Uterus (tissue), 4 donors: ENCODE measurements at places on chromosomes 7 and 10. TPM values are rescaled to one million over a fixed set of nuclear protein-coding genes. Genes with fewer than 3 reads are reported as not detected.
A peak's percentile ranks its signal among the peaks of the same experiment; 100 is the strongest.

VWA2 gene
- not detected for total RNA-seq

C10orf62 gene
- total RNA-seq, result not detected

DNA sequence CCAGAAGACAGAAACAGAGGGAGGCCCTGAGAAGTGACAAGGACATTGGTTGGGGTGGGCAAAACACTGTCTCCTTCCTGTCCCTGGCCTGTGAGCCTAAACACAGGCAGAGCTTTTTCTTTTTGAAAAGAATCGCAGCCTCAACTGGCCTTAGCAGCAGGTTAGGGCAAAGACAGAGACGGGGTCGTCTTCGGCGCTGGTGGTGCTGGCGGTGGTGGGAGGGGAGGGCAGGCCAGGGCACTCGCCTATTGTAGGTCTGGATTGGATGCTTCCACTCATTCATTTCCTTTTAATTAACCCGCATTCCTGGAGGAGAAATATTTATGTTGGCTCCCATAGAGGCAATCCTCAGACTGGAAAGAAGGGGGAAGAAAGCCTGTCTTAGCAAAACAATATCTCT, 22.6 kb downstream of the WNT8B start:
- H3K27ac ChIP-seq, result no peak overlapping the region
- H3K4me3 ChIP-seq, result no peak overlapping the region
- H3K27me3 ChIP-seq, result peaks cover 2% of the 10 kb centered on the region
- no peaks in the 10 kb centered on the region for H3K36me3 ChIP-seq
- DNase-seq, result no peak

DNA sequence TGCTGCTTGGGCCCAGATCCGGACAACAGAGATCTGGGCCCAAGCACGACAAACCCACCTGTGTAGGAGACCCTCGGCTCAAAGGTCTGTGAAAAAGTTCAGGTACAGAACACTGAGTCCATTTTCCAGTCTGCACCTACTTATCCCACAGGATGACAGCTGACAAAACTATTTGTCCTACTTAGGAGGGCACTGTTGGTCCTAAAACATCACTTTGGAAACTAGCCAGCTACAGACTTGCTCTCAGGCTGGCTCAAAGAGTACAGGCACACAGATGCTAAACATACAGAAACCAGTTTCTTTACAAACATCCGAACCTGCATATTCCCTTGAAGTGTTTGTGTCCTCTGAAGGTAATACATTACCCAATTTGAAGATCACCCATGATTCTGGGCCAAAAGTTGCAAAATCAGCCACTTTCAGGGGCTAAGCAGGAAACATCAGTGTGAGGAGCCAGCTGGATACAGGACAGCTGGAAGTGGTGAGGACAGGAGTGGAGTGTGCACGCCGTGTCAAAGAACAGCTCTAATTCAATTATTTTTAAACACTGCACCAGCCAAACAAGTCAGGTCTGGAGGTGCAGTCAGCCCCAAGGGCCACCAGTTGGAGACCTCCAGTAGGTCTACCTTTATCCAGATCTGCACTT, 88.5 kb downstream of the NOC3L start:
- H3K4me1 ChIP-seq, result peaks cover 7% of the 10 kb centered on the region
- H3K27ac ChIP-seq, result peak overlapping the region; percentile 65
- no peaks in the 10 kb centered on the region for H3K36me3 ChIP-seq

- no peak overlapping the region for H3K27ac ChIP-seq
- peaks cover 7% of the 10 kb centered on the region for H3K4me1 ChIP-seq
- no peak for DNase-seq
- H3K36me3 ChIP-seq, result no peaks in the 10 kb centered on the region
- no peak overlapping the region for H3K4me3 ChIP-seq
These were observed 221.7 kb downstream of the PLXNA4 start for GRCh38 chr7:132354527-132354926.

GRCh38 chr10:3231951-3232730, 59.6 kb upstream of the PITRM1 start:
- no peaks in the 10 kb centered on the region for H3K27me3 ChIP-seq
- no peak for DNase-seq
- no peaks in the 10 kb centered on the region for H3K36me3 ChIP-seq
- no peak overlapping the region for H3K27ac ChIP-seq

DNA sequence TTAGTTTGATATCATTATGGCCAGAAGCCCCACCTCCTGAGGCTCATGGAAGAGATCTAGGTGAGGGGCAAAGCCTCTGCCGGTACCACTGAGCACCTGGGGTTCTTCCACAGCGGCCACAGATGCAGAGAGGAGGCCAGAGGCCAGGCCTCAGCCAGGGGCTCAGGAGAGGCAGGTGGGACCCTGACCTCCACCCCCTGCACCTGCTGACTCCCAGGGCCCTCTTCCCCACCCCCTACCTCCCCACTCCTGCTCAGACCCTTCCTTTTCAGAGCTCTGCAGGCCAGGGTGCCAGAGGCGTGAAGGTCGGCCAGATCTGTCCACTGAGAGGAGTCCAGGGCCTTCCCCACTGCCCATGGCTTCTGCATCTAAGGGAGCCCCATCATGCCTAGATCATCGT, 178.7 kb upstream of the PPP2R2D start:
- no peaks in the 10 kb centered on the region for H3K36me3 ChIP-seq
- no peak overlapping the region for H3K27ac ChIP-seq
- H3K4me1 ChIP-seq, result peaks cover 5% of the 10 kb centered on the region

DNA sequence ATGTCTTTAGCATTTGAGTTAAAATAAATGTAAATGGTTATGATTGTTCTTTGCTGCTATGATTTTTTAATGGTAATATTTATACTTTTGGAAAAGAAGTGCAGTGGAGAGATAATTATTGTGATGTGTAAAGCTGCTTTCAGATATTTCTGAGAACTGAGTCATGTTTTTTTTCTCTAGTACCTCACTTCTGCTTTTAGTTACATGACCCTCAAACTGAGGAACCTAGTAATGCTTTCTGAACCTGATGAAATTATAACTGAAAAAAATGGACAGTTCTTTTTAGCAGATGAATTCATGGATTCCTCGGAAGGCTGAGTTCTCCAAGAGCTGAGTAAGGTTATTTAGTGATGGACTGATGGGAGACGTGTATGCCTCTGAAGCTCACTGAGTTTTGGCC, 167.8 kb downstream of the CDCA7L start:
- no peaks in the 10 kb centered on the region for H3K27me3 ChIP-seq
- no peak overlapping the region for H3K27ac ChIP-seq
- no peaks in the 10 kb centered on the region for H3K36me3 ChIP-seq
- DNase-seq, result no peak
- no peak overlapping the region for H3K4me3 ChIP-seq

DNA sequence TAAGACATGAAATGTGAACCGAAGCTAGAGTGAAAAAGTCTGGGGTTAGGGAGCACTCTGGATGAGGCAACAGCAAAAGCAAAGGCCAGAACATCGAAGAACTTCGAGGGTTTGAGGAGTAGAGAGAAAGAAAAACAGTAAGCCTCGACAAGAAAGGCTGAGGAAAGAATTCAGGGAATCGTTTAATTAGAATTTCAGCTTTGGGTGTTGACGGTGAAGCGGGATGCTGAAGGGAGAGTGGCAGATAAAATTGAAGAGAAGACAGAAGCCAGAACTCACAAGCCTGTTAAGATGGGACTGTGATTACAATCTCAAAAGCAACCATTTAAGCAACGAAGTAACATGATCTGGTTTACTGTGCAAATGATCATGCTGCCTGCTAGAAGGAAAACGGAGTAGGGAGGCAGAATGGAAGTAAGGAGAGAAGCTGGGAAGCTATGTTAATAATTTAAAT, 2.1 kb downstream of the TRDMT1 start:
- no peaks in the 10 kb centered on the region for H3K27me3 ChIP-seq
- H3K4me3 ChIP-seq, result no peak overlapping the region
- no peak for DNase-seq
- H3K4me1 ChIP-seq, result no peaks in the 10 kb centered on the region

- no peaks in the 10 kb centered on the region for H3K36me3 ChIP-seq
- H3K27ac ChIP-seq, result no peak overlapping the region
- no peak overlapping the region for H3K4me3 ChIP-seq
- no peak for DNase-seq
- H3K4me1 ChIP-seq, result no peaks in the 10 kb centered on the region
- H3K27me3 ChIP-seq, result no peaks in the 10 kb centered on the region
These were observed 52.4 kb upstream of the ADRB1 start for GRCh38 chr10:113991091-113991860.

DNA sequence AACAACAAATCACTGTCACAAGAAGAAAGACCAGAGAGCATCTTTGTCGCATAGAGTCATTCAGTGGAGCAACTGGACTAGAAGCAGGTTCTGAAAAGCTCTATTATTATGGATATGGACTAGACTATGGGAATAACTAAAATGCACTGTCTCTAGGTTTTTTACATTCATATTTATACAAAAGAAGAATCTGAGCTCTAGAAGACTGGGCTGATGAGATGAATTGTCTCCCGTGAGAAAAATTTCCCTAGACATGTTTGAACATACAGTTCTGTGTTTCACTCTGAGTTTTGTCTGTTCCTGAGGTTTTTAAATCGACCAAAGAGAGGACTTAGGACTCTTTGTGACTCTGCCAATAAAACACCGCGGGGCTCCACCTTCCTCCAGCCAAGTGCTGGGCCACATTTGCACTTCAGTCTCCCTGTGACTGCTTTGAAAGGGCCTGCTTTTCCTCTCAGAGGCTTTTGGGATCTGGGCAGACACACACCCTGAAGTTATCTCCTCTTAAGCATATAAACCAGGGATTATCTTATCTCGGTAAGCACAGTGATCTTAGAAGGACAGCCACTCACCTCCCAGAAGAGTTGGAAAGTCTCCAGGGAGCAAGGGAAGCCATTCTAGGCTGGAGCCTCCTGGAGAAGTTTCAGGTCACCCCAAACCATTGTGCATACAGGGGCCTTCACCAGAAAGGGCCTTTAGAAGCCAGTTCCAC, 101.0 kb upstream of the JCAD start:
- H3K4me3 ChIP-seq, result no peak overlapping the region
- no peak for DNase-seq
- no peaks in the 10 kb centered on the region for H3K27me3 ChIP-seq
- H3K4me1 ChIP-seq, result no peaks in the 10 kb centered on the region

DNA sequence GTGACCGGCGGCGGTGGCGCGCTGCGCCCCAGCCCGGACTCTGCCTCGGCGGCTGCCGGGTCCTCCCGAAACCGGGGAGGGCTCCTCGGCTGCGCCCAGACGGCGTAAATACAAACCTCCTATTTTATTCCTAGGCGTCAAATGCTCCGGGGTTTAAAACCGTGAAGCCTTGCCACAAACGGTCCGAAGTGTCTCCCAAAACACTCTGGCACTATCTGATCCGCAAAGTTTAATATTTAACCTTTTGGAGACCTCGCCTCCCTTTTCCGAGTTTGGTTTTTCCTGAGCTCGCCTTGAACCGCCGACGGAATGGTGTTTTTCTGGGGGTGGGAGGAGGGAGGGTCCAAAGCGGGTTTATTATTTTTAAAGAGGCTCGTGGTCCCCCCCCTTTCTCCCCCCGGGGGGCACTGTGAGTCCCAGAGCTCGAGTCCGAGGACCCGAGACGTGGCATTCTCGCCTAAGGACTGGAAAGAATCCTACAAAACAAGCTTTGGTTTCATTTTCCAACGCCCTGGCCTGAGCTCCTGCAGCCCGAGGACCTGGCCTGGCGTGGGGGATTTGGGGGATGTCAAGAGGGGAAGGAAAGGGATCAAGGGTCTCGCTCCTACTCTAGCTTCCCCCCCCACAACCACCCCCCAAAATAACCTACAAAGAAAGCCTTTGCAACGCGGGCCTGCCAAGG, 1.8 kb downstream of the TNRC18 start:
- no peaks in the 10 kb centered on the region for H3K36me3 ChIP-seq
- no peaks in the 10 kb centered on the region for H3K27me3 ChIP-seq

GRCh38 chr10:78349165-78349516, 315.5 kb downstream of the RPS24 start:
- H3K36me3 ChIP-seq, result no peaks in the 10 kb centered on the region
- H3K4me3 ChIP-seq, result no peak overlapping the region
- H3K4me1 ChIP-seq, result no peaks in the 10 kb centered on the region
- H3K27ac ChIP-seq, result no peak overlapping the region

GRCh38 chr7:54986716-54987115, 32.1 kb upstream of the EGFR start:
- no peak overlapping the region for H3K27ac ChIP-seq
- no peaks in the 10 kb centered on the region for H3K36me3 ChIP-seq
- no peak for DNase-seq
- H3K4me1 ChIP-seq, result no peaks in the 10 kb centered on the region
- no peaks in the 10 kb centered on the region for H3K27me3 ChIP-seq
- no peak overlapping the region for H3K4me3 ChIP-seq

- no peaks in the 10 kb centered on the region for H3K36me3 ChIP-seq
- H3K27ac ChIP-seq, result no peak within 1 kb of the TSS
- H3K4me3 ChIP-seq, result peak within 1 kb of the TSS; percentile 20
- no peaks in the 10 kb centered on the region for H3K27me3 ChIP-seq
- DNase-seq, result no peak
These were observed at the start of gene RAPGEF5 for GRCh38 chr7:22356701-22357310. RAPGEF5 (minus strand) TSS chr7:22357154; CDS start chr7:22357060, 94 bp downstream.

GRCh38 chr10:122911889-122912484, 1.6 kb downstream of the FAM24A start:
- H3K27me3 ChIP-seq, result no peaks in the 10 kb centered on the region
- H3K36me3 ChIP-seq, result no peaks in the 10 kb centered on the region
- H3K4me3 ChIP-seq, result no peak overlapping the region
- no peak overlapping the region for H3K27ac ChIP-seq
- no peaks in the 10 kb centered on the region for H3K4me1 ChIP-seq

GRCh38 chr10:103671126-103671895, 177.8 kb downstream of the NEURL1 start:
- H3K36me3 ChIP-seq, result no peaks in the 10 kb centered on the region
- H3K27me3 ChIP-seq, result no peaks in the 10 kb centered on the region

DNA sequence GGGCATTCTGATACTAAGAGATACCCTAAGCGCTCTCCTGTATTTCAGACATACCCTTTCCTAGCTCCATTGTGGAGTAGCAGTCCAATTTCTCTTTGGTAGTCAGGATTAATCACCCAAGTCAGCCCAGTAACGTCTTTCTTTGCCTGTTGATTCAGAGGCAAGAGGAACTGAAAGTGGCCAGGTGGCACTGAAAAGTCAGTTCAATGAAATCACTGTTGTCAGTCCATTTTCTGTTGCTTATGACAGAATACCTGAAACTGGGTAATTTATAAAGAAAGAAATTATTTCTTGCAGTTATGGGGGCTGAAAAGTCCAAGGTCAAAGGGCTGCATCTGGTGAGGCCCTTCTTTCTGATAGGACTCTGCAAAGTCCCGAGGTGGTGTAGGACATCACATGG, 40.2 kb downstream of the ANKRD61 start:
- no peaks in the 10 kb centered on the region for H3K36me3 ChIP-seq
- H3K27me3 ChIP-seq, result no peaks in the 10 kb centered on the region
- no peak for DNase-seq

- no peaks in the 10 kb centered on the region for H3K27me3 ChIP-seq
- no peak overlapping the region for H3K27ac ChIP-seq
- H3K4me3 ChIP-seq, result no peak overlapping the region
- DNase-seq, result no peak
These were observed 96.5 kb downstream of the CACNB2 start for GRCh38 chr10:18236756-18237155.

DNA sequence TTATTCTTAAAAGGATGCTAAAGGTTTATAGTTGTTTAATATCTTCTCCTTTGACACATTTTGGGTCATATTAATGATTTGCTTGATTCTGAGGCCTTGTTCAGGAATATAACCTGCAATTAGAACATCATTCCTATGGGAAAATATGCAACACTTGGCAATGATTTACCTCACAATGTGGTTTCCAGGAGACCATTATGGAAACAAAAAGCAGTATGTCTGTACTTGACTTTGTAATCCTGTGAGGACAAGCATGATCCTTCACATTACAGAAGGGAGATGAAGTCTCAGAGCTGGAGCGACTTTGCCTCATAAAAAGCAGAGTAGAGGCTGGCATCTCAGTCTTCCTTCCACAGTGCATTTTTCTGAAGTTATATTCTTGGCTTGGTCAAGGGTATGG, 57.0 kb upstream of the CDCA7L start:
- H3K36me3 ChIP-seq, result no peaks in the 10 kb centered on the region
- H3K4me3 ChIP-seq, result no peak overlapping the region
- no peak for DNase-seq
- no peaks in the 10 kb centered on the region for H3K27me3 ChIP-seq
- no peaks in the 10 kb centered on the region for H3K4me1 ChIP-seq
